ENCODE measurements at places on chromosomes 1 and 21.

DNA sequence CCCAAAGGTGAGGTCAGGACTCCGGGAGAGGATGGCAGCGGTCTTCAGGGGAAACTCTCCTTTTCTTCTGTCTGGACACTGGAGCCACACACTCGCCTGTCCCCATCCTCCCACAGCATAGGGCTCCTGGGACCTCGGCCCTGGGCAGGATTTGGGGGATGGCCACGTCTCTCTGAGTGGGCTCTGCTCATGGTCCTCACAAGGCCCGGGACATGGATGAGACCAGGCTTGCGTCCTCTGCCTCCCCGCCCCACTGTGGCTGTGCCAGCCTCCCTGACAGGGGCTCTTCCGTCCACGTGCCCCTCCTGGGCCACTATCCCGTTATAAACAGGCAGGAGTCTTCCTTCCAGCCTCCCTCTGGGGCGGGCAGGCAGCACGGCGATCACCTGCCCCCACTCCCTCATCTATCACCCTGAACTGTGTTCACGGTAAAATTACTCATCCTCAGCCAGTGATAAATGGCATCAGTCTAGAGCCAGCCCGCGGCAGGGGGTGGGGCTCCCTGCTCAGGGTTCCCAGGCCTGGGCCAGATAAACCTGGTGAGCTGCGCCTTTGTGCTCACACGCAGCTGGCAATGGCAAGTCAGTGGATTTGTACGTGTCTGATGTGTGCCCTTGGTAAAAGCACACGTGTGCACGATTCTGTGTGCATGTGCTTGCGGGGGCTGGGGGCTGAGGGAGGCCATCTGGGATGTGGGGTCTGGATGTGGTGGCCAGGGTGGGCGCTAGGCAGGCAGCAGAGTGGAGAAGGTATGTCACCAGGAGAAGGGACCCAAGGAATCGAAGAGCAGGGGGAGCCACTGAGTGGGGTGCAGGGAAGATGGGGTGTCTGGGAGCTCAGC, 12.6 kb upstream of the SAMD11 start:
- DNase-seq: peak; percentile 11

DNA sequence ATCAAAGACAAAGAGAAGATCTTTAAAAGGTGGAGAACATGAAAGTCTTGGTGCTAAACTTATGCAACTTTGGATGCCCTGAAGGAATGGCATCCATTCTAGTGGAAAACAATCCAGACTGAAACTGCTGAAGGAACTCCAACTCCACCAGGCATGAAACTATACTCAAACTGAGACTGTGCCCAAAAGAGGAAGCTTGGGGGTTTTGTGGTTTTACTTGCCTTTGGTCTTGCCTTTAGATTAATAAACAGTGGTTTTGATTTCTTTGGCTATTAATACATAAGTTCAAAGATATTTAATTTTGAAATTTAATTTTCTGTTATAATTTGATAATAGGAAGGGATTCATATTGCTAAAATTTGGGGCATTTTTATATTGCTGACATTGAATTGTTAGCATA, 17.4 kb upstream of the SLC30A10 start:
- DNase-seq: no peak

- no peak for DNase-seq
Observed at GRCh38 chr1:6491081-6491449, 402 bp downstream of the PLEKHG5 start.

DNA sequence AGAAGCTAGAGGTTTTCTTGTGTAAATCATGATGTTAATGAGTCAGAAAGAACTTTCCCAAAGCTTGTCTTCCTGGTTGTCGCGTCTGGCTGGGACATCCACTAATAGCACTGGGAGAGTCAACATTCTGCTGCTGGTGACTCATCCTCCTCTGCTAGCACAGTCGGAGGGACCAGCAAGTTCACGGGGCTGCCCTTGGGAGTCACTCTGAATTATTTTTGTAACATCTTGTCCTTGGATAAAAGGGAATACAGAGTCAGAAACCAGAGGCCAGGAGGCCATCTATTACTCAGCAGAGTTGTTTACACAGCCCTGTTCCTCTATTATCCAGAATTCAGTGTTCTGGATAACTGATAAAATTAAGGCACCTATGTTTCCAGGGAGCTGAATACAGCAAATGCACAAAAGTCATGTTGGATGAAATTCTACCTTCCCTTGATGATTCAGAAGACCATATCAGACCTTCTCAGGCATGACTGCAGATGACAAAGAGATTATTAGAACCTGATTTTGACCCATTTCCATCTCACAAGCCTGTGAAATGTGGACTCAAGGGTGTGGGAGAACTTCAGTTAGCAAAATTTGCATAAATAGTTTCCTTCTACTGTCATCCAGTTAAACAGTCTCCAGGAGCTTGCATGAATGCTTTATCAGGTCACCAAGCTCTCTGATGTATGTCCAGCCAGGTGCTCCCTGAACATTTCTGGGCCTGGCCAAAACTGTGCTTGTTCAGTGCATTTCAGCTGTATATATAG, 68.1 kb downstream of the JAK1 start:
- DNase-seq: peak; percentile 89

DNA sequence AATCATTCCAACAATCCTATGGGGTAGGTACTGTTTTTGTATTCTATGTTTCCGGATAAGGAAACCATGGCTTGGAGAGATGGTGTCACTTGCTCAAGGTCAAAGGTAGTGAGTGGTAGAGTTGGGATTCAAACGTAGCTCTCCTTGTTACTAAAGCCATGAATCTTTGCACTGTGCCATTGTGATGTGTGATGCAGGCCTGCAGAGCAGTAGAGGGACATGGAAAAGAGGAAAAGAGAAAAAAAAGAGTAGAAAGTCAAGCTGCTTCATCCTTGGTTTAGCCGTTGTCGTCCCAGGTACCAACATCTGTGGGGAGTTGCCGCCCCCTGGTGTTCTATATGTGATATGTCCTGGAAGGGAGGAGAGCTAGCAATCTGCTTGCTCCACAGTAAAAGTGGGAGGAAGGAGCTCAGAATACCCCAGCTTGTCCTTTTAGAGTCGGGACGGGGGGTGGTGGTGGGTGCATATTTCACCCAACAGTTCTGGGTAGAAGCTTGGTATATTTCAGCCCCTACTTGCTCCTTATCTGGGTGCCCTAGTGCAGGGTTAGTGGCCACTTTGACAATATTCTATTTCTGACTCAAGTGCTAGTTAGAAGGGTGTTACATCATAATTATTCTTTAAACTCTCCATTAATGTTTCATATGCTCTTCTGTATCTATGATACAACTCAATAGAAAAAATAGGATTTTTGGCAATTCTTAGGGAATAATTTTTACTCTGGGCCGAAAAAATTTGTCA, 98.4 kb downstream of the EBNA1BP2 start:
- peak; percentile 64 for DNase-seq

DNA sequence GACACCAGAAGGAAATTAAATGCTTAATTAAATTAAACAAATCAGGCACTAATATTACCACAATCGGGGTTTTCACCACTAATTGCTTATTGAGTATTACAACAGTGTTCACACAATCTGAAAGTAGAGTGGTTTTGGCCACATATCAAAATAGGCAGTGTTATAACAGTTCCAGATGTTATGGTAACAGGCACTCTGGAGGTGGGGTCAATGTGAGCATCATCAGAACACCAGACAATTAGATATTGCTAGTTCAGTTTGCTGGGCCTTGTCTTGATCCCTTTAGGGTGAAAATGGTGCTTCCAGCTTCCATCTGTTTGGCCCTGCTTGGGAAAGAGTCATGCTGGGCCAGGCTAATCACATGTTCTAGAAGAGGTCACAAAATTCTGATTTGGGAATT, 14.5 kb upstream of the DDAH1 start:
- DNase-seq: no peak

DNA sequence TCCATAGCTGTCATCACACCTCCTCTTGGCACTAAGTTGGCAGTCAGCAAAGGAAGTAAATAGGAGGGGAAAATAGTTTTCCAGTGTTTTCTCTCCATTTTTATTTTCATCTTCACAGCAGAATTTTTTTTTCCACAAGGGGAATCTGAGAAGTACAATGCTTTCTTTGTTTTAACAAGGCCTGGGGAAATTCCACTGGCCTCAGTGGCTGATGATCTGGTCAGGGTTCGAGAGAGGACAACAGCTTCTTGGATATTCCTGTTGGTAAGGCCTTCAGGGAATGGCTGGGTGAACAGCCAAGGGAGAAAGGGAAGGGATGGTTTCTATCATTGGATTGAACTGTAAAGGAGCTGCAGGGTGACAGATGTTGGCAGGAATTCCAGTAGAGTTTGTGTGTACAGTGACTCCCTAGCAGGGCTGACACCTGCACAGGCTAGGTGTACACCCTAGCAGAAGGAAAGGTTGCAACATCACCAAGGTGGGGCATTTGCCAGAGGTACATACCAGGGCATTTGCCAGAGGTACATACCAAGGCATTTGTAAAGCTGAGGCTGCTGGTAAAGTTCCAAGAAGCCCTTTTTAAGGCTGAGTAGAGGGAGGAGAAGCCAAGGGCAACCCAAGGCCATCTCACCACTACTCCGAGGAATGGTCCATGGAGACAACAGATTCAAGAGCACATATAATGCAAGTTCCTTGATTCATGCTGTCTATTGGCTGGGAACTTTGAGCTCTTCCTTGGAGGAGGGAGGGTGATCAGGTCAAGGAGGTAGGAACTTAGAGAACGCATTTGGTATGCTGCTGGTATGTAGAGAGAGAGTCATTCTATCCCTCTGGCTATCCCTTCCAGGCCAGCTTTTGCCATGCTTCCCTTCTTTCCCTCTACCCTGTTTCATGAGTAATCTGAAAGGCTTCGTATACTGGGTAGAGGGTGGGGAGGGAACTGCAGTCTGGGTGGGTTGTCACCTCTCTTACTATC, 3.1 kb downstream of the GJA5 start:
- DNase-seq: no peak

DNA sequence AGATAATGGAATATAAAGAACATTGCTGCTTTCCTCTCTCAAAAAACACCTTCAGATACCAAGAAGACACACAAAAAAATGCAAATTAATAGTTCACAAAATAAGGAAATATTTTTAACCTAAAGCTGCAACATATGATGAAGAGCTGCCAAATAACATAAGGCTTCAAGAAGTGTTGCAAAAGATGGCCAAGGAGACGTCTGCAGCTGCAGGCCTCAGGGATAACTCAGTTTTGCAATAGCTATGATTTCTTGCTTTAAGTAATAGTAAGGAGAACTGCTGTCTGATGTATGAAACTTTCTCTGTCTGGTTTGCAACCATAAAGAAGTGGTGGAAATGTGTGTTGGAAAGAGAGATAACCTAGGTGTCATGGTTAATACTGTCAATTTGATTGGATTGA, 1237.5 kb downstream of the MRPL39 start:
- DNase-seq: no peak

Data from heart left ventricle (tissue), 16 donors.